ENCODE measurements at places on chromosomes 16 and 17.
A peak's percentile ranks its signal among the peaks of the same experiment; 100 is the strongest.

- DNase-seq: no peak
Observed at GRCh38 chr16:200388-200787, 20.1 kb downstream of the HBQ1 start.

DNA sequence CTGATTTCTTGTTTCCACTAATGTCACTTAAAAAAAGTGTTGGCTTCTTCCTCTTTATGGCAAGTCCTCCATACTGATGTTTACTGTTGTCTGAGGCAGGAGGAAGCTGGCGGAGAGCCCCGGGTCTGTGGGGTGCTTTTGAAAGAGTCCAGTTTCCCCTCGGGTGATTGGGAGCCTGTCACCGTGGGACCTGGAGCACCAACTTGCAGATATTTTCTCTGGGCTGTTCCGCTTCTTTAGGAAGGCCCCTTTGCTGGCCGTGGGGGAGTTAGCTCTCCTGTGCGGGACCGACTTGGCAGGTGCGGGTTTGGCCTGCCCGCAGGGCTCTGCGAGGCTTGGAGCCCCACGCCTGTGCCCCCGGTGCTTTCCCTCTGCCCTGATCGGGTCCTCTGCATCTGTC is 3.1 kb downstream of the BANP start:
- DNase-seq: no peak

DNA sequence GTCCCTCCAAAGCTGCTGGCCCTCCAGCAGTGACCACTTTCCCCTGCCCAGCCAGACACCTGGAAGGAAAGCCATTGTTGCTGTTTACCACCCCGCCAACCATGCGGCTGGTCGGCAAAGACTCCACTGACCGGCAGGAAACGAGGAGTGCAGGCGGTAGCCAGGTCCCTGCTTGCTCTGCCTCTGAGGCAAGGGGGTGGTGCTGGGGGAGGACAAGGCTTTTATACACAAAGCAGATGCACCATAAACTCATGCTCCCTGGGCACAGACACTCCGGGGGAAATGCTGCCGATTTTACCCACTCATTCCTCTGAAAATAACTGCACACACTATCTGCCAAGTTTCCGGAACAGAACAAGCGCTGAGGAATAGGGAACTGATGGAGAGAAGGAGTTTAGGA is 62.8 kb upstream of the GRIN2A start:
- DNase-seq: no peak

GRCh38 chr17:81094509-81095382 is 59.8 kb downstream of the BAIAP2 start:
- DNase-seq: peak; percentile 85

DNA sequence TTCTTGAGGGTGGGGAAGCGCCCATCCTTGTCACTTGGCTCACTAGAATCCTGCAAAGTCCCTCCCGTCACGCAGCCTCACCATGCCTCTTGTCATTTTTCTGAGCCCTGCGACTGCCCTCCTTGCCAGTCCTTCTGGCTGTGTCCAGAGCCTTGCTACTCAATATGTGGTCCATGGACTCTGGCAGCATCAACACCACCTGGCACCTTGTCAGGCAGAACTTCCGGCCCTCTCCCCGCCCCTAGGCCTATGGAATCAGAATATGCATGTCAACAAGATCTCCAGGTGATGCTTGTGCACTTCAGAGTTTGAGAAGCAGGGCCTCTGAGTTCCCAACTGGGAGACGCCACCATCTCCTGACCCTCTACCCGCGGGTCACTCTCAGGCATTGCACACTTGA is 12.1 kb downstream of the PIMREG start:
- no peak for DNase-seq

DNA sequence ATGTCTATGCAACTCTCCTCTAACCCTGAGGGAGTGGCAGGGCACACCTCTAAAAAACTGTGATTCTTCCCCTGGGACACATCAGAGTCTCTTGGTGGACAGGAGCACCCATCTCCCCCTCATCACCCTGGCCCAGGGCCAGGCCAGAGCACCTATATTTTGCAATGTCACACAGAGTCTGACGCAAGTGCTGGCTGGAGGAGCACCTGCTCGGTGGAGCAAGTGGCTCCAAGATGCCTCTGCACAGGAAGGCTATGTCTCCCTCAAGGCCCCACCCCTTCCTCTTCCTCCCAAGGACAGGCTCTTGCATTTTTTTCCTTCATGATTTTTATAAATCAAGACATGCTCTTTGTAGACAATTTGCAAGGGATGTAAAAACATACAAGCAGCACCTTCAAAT is 13.3 kb downstream of the SNN start:
- peak; percentile 6 for DNase-seq

DNA sequence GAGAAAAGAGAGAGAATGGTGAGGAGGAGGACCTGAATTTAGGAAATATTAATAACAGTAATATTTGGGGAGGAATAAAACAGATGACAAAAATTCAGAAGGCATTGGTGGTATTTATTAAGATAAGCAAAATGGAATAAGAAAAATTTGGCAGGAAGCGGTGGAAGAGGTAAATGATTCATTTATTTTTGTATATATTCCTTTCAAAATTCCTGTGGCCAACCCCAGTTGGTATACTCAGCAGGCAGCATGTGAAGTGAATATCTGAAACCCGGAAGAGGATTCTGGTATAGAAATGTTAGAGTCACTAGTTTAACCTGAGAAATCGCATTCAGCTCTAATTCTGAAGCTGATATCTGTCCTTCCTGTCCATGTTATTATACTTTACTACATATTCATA is 792.0 kb downstream of the KCNJ2 start:
- no peak for DNase-seq

GRCh38 chr16:66934138-66934838 is at the start of gene CIAO2B:
TSS of gene CIAO2B (minus strand) at chr16:66934402. CDS start at chr16:66934364, 38 bp downstream.
- peak; percentile 83 for DNase-seq
